ENCODE measurements at places on chromosomes 5 and 9. TPM values are rescaled to one million over a fixed set of nuclear protein-coding genes. Genes with fewer than 3 reads are reported as not detected.
A peak's percentile ranks its signal among the peaks of the same experiment; 100 is the strongest.

GRCh38 chr5:68225911-68226545 lies 10.5 kb downstream of the PIK3R1 start:
- no peak for DNase-seq

Gene SLC6A3
- 0.16 TPM for total RNA-seq

GRCh38 chr5:180593446-180594206 lies 2.3 kb upstream of the SCGB3A1 start:
- DNase-seq: peak; percentile 43

Gene HTR1A
- total RNA-seq: not detected

DNA sequence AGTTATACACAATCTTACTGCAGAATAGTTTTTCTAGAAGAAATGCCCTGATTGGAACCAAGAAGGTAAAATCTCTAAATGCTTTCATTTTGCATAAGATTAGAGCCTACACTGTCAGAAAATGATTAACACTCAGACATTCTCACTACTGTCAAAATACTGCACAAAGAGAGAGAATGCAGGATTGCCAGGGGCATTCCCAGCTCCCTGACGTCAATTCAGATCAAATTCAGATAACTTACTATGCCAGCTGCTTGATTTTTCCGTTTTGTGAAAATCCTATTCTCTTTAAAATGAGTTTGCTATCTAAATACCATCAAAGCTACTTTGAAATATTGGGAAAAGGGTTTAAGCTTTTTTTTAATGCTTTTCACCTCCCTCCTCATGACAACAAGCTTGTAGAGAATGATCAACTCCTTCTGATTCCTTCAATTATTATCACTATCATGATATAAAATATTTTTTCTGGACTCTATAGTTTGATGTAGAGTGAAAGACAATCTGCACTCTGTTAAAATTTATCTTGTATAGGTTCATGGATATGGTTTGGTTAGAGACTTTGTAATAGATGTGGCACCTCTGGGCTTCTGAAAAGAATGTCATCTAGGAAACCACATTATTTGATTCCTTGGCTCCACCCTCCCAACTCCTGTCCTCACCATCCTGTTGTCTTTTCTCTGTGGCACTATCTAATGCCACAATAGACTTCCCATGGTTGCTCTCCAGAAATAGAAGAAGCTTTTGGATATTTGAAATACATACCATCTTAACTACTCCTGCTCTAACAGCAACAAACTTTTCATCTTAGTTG lies 407.7 kb downstream of the PDE4D start:
- DNase-seq: no peak

GRCh38 chr5:81105261-81105877 lies 127.8 kb upstream of the CKMT2 start:
- no peak for DNase-seq

- DNase-seq: no peak
Measured at GRCh38 chr5:180286-180918, 10.9 kb upstream of the LRRC14B start.

Gene NIPSNAP3A
- total RNA-seq: 20.6 TPM

Gene LPAR1
- total RNA-seq: 20.2 TPM

Gene POMT1
- total RNA-seq: 13.7 TPM

GRCh38 chr9:98107926-98108325 lies 11.1 kb downstream of the TRIM14 start:
- no peak for DNase-seq

- DNase-seq: no peak
Measured at GRCh38 chr9:92029553-92029952, 79.5 kb upstream of the ROR2 start.

Gene SV2C
- total RNA-seq: 0.15 TPM

- DNase-seq: no peak
Measured at GRCh38 chr9:136331030-136331429, 3.7 kb downstream of the GPSM1 start.

Gene CDC25C
- total RNA-seq: 0.30 TPM

DNA sequence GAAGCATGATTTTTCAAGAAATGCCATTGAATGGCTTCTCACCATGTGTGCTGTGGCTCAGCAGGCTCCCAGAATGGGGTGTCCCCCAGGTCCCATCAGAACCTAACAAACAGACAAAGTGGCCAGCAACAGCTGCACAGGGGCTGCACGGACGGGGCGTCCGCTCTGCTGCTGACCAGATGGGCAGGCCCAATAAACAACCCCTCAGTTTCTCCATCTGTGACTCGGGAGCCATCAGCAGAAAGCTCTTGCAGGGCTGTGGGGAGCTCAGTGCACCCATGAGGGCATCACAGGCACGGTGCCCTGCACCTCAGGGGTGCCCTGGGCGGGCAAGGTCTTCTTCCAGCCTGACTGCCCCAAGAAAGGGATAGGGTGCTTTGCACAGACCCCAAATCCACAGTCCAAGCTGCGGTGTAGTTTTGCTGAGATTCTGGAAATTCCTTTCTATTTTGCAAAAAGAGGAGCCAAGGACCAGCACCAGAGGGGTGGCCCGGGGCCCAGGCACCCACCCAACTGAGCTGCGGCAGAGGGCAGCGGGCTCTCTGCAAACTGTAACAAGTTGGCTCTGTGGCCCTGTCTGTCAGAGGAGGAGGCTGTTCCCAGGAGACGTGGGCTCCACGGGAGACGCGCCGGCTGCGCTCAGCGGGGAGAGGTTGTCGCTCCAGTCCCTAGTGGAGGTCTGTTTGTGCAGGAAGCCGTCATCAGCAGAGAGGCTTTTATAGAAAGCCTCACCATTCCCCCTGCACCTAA lies 138.7 kb upstream of the PPP1R26 start:
- no peak for DNase-seq

DNA sequence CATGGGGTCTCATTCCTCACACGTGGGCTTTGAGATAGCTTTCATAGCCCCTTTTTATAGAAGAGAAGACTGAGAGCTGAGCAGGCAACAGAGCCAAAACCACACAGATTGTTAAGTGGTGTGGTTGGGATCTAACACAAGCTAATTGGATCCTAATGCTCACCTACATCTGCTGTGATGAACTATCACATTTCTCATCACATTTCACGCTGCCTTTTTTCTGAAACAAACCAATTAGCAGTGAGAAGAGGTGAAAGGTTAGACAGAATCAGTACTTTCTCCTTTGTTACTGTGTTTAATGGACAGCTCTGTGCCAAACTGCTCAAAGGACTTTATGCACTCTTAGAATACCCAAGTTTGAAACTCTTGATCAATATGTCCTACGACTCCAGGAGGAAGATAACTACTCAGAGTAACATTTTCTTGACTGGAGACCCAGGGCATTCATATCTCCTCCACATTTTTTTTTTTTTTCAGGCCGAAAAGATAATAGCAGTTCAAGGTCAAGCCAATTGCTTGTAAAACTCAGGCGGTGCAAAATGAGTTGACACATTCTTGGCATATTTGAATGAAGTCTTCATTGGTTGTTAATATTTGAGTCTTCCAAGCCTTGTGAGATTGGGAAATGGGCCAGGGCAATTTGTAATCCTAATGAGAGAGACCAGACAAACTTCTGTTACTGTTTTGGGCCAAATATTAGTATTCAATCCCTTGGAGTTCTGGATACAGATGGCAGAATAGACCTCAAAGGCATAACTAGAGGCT lies 138.4 kb downstream of the KCTD16 start:
- DNase-seq: no peak

- no peak for DNase-seq
Measured at GRCh38 chr5:143350751-143351602, 52.5 kb downstream of the NR3C1 start.

DNA sequence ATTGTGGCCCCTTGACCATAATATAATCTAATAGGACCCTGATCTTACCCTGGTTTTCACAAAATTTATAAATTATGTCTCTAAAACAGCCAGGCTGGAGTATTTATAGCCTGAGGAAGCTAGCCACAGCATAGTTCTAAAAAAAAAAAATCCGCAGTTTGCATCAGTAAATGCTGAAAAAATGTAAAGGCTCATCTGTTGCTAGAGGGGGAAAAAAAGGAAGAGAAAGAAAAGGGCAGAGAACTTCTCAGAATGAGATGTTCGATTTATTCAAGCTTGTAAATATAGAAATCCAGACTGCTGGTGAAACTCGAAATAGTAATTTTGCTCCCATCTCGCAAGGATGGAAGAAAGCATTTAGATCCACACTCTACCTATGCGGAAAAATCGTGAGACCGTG lies 467.5 kb downstream of the NTRK2 start:
- DNase-seq: no peak

Gene AQP7
- 74.9 TPM for total RNA-seq

DNA sequence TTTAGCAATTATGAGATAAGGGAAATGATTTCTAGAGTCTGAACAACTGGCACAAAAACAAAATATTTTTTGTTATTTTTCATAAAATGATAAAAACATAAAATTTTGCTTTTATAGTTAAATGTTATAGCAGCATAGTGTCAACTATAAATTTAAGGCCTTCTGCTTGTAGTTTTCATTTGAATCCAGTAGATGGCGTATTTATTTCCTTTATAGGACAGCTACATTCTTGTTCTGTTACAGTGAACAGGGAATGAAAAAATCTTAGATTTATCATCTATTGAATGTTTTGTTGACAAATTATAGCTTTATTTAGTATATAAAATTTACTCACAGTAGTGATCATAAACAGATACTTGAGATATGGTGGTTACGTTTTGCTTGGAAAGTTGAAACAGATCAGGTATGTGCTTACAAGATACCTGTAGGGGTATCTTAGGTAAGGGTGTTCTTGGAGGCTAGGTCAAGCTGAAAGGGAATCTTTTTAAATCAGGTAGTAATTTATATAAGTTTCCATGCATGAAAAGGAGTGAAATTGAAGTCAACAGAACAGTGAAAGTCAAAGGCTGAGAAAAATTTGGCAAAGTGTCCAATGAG lies 239.3 kb upstream of the GRIN3A start:
- no peak for DNase-seq

DNA sequence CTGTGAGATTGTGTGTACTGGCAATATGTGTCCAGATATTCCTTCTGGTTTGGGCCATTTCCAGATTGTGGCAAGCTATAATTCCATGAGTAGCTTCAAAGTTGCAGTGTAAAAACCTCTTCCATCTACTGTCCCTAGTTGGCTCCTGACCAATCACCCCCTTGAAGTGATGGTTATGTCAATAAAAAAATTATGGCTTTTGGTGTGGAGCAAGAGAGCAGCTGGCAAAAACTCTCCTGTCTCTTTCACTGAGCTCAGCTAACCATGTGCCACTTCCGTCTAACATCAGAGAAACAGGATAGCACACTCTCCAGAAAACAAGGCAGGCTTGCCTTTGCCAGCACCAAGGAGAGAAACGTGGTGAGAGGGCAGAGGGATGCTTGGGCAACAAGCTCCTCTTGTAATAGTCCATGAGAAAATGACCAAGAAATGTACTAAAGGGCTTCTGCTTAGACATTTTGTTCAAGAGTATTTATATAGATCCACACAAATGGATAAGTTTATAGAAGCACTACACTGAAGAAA lies 914.4 kb upstream of the SEMA6A start:
- DNase-seq: no peak

GRCh38 chr5:14217587-14217986 lies 74.4 kb downstream of the TRIO start:
- no peak for DNase-seq

Gene KDM3B
- 46.9 TPM for total RNA-seq

DNA sequence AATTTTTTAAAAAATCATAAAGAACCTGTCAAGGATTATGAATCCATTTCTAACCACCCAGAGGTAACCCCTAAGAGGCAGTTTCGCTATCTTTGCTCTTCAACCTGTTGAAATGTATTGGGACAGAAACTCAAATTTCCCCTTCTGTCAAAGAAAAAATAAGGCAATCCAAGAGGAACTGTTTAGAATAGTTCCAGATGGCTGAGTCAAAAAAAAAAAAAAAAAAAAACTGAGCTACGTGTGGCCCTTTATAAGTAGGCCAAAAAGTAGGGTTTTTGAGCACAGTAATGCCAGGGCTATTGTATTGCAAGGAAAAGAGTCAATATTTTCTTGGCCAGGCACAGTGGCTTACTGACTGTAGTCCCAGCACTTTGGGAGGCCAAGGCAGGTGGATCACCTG lies 94.9 kb downstream of the RAD23B start:
- no peak for DNase-seq

Gene PCA3
- total RNA-seq: not detected

DNA sequence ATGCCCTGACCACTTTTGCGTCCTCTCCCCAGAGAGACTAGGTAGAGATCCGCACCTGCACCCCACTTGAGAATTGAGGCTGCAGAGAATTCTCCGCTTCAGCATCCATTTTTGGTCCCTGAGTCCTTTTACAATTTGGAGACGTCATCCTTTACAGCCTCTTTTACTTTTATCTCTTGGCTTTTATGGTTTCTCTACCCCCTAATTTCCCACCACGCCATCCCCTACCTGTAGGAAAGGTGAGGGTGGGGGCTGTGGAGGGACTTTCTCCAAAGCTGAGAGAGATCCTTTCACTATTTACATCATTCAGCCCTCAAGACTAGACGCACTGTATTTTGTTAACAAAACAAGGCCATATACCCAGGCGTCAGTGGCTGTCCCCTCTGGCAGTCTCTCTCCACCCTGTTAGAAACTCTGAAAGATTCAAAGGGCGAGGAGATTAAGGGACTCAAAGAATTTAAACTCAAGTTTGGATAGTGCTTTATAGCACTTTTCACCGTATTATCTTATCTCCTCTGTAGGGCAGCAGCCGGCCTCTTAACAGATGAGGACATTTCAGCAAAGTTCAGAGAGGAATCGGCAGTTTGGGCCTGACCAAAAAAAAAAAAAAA lies 1.7 kb downstream of the MSX2 start:
- no peak for DNase-seq

GRCh38 chr9:126672634-126673284 lies 59.0 kb downstream of the LMX1B start:
- no peak for DNase-seq

Gene MEGF10
- total RNA-seq: 3.0 TPM

GRCh38 chr5:156762771-156763170 lies 87.3 kb upstream of the PPP1R2B start:
- DNase-seq: no peak

Gene CDC20B
- not detected for total RNA-seq

Gene HK3
- 0.85 TPM for total RNA-seq

- no peak for DNase-seq
Measured at GRCh38 chr5:37831821-37832534, 7.9 kb downstream of the GDNF start.

Gene PKD2L2
- total RNA-seq: not detected

DNA sequence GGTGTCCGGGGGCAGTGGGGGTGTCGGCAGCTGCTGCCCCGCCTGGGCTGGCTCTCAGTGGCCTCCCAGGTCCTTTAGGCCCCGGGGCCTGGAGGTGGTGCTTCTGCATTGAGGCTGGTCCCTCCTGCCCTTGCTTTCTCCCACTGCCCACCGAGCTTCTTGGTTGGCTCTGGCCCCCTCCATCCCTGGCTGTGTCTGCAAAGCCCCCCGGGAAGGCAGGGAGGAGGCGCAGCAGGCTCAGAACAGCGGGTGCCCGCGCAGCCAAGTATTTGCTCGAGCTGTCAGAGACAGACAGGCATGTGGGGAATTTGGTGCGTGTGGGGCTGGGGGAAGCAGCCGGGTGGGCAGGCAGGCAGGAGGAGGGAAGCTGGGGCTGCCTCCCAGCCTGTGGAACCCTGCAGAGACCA lies 11.5 kb downstream of the CXXC5 start:
- DNase-seq: no peak
